Memory B cell (primary cell): ENCODE measurements at places on chromosomes 6 and 20.

DNA sequence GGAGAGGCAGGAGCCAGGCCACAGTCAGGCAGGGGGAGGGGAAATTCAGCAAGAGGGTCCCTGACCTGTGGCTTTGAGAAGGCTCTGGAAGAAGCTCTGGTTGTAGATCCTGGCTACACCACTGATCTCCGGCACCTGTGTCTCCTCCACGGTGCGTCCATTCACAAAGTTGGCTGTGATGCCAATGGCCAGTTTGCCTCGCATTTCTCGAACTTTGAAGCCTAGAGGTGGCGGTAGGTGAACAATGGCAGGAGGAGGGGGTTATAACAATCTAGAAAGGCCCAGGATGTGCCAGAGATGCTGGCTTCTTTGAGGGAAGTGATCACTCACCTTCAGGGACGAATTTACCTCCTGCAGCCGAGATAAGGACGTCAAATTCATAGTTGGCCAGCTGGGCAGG lies 3.4 kb downstream of the MICAL1 start:
- no peak for DNase-seq

DNA sequence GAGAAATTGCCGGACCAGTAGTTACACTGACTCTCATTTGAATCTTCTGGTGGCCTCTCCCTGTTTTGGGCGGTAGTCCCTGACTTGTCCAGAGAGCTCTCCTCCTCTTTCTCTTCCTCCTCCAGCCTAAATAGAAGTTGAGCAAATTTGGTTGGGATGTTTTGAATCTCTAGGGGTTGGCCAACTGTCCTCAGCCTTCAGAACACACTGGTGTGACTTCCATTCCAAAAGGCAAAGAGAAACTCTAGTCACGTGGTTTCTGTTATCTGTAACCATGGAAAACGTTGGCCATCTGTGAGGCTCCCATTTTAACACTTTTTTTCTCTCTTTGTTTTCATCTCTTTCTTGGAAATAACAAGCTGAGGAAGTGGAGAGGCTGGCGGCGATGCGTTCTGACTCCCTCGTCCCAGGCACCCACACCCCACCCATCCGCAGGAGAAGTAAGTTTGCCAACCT lies 275.3 kb downstream of the TBC1D7 start:
- no peak for DNase-seq

- DNase-seq, result peak; percentile 21
These were observed at the start of gene ESR1 for GRCh38 chr6:151807513-151808370. Gene ESR1, plus strand, starts transcription at chr6:151807682. Its CDS starts 231 bp downstream, at chr6:151807913.

DNA sequence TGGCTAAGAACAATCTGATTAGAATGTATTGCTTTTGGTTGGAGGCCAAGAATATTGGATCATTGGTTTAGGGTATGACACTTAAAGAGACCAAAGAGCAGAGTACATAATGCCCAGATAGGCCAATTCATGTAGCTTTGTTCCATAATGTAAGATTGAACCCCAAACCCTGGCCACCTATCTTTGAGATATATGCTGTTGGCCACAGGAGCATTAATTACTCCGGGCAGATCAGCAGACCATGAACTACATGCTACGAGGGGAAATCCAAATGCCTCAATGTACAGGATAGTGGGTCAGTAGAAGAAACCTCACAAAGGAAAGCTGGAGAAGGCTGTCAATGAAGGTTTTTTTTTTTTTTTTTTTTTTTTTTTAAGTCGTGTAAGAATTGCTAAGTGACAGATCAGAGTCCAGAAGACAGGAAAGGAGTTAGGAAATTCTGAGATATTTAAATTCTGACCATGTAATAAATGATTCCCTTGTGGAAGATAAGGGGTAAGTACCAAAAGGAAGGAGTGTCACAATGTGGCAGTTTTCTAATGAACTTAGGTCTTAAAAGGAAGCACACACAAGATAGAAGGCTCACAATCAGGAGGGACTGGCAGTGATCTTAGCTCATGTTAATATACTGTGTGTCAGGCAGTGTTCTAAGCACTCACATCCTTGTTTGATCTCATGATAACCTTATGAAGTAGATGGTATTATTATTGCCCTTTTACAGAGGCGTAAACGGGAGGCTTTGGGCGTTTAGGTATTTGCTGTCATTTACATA lies 61.4 kb downstream of the CARMIL1 start:
- no peak for DNase-seq

- no peak for DNase-seq
These were observed 178.9 kb downstream of the SASH1 start for GRCh38 chr6:148521586-148521985.
